ENCODE measurements at places on chromosomes 4 and X. TPM values are rescaled to one million over a fixed set of nuclear protein-coding genes. Genes with fewer than 3 reads are reported as not detected.

DNA sequence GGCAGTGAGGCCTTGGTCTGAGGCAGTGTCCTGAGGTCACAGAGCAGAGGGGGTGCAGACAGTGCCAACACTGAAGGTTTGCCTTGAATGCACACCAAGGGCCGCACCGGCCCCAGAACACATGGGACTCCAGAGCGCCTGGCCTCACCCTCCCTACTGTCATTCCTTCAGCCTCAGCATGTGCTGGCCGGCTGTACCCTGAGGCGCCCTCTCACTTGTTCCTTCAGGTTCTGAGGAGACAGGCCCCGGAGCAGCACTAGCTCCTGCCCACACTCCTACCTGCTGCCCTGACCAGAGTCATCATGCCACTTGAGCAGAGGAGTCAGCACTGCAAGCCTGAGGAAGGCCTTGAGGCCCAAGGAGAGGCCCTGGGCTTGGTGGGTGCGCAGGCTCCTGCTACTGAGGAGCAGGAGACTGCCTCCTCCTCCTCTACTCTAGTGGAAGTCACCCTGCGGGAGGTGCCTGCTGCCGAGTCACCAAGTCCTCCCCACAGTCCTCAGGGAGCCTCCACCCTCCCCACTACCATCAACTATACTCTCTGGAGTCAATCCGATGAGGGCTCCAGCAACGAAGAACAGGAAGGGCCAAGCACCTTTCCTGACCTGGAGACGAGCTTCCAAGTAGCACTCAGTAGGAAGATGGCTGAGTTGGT, 2.4 kb downstream of the MAGEA12 start:
- DNase-seq = no peak

The KDR gene
- 77.1 TPM for polyA plus RNA-seq

DNA sequence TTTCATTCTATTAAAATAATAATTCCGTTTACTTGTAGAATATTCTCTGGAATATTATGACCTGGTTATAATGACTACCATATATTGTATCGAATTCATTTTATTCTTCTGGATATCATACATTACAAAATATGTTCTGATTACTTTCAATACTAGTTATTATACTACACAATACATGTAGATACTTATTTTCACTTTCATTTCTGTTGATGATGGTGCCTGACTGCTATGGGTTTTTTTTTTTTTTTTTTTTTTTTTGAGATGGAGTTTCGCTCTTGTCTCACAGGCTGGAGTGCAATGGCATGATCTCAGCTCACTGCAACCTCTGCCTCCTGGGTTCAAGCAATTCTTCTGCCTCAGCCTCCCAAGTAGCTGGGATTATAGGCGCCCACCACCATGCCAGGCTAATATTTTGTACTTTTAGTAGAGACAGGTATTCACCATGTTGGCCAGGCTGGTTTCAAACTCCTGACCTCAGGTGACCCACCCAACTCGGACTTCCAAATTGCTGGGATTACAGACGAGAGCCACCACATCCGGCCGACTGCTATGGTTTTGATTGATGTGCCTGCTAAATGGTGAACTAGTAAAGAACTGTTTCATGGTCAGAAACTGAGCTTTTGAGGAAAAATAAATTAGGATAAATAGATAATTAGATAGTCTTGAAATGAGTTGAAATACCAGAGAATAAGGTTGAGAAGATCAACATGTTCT, 39.5 kb downstream of the PCDH10 start:
- no peak for DNase-seq

The TMPRSS11F gene
- not detected for polyA plus RNA-seq

The FOXP3 gene
- polyA plus RNA-seq = 0.88 TPM

DNA sequence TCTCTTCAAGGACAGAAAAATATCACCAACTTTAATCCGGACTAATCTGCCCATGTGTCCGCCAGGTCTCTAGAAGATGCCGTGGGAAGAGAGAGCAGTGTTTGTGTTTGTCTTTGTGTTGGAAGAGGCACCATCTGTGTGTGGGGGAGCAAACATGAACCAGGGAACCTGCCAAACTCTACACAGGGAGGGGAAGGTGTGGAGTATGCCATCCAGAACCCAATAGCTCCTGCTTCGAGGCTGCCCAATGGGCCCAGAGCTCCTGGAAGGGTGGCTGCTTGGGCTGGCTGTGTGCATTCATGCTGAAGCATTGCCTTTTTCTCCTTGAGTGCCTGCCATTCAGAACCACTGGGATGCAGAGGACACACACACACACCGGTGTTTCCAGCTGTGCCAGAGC, 536.2 kb downstream of the MID1IP1 start:
- DNase-seq = no peak

DNA sequence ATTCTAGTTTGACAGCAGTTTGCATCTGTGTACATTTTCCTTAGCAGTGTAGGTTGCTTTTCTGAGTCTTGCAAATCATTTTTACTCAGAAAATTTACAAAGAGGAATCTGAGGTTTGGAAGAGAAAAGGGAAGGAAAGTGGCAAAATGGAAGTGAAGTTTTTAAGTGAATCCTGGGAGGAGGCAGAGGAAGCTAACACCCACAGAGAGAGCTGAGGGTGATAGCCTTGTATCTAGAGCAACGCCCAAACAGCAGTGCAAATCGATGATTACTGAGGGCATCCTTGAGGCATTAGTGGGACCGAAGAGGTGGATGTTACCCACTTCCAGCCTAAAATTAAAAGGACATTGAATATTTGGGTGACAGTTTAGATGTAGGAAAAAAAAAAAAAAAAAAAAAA, 31.8 kb downstream of the KLF3 start:
- DNase-seq = no peak

DNA sequence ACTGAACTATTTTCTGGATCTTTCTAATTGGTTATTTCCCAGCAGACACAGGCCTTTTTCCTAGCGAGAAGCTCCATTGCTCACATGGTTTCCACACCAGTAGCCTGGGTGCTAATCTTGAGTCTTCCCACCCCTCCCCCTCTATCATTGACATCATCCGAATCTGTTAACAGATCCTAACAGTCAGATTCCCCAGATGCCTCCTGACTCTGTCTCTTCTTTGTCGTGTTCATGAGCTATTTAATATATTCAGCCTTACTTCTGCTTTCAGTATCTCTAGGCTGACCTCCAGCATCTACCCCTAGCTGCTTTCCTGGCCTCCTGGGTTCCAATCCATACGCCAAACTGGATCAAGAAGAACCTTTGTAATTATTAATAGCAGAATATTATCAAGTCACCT, 85.0 kb downstream of the CLNK start:
- no peak for DNase-seq

The FGFBP2 gene
- 0.44 TPM for polyA plus RNA-seq

DNA sequence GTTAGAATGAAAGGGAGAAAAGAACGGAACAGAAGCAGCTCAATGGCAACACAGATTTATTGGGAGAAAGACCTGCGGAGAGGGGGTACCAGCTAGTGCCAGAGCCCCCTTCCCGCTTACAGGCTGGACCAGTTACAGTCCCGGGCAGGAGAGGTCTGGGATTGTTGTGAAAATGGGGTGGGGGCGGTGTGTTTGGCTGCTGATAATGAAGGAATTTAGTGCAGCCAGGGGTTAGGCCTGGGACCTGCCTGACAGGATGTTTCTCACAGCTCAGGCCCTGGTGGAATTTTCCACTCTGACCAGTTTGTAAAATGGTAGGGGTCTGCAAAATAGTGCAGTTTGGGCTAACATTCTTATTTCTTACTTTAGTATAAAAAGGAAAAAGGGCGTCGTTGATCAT, 75.4 kb upstream of the SPIN4 start:
- no peak for DNase-seq

GRCh38 chrX:12366440-12366839, 228.2 kb downstream of the FRMPD4 start:
- DNase-seq = no peak

The ARHGEF6 gene
- 14.8 TPM for polyA plus RNA-seq

The RHOXF2 gene
- polyA plus RNA-seq = 0.57 TPM

DNA sequence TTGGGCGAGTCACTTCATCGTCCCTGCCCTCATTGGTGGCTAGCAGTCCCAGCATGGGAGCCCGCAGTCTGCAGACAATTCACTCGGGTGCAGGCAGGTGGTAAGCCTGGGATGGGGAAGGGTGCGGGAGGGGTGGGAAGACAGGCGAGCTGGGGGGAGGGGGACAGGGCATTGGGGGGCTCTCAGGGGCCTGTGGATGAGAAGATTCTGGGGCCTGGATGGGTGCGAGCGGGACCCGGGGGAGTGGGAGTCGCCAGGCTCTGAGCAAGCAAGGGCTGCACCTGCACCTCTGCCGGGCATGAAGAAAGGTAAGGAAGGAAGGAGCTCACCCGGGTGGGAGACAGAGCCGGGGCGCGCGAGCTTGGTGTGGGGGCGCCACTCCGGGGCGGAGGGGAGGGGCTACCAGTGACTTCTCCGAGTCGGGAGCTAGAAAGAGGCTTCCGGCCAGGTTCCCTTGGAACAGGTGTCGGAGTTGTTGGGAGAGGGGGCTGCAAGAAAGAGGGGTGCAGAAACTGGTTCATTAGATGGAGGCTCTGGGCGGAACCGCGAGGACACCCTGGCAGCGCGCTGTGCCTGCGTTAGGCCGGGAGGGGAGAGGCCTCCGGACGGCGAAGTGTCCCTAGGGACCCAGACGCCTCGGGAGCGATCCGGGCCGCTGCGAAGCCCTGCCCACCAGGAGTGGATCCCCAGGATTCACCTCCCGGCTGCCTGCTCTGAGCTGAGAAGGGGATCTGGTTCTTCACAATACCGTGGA, 103.4 kb upstream of the PDLIM3 start:
- no peak for DNase-seq

The MAP3K15 gene
- 4.9 TPM for polyA plus RNA-seq

GRCh38 chr4:10690185-10690907, 5.8 kb upstream of the CLNK start:
- no peak for DNase-seq

- DNase-seq = no peak
Observed at GRCh38 chrX:67105758-67106116, 438.1 kb upstream of the AR start.

The SPARCL1 gene
- 11.6 TPM for polyA plus RNA-seq

DNA sequence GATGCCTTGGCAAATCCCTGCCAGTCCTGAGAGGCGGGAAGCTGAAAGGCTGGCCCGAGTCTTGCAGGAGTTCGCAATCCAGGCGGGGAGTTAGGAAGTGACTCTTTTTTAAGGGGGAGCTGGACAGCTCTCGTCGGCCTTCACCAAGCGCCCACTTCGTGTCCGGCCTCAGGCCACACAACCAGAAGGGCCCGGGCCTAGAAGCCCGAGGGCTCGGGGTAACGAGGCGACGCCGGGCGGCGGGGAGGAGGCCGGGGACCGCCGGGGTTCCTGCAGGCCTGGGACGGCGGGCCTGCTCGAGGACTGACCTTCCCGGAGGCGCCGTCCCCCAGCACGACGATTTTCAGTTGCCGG, 395 bp downstream of the RAB28 start:
- DNase-seq = peak; percentile 50

GRCh38 chr4:113049421-113050370, at the start of gene ANK2:
Gene ANK2 (plus strand): TSS chr4:113049653. CDS start chr4:113049729, 76 bp downstream.
- peak; percentile 33 for DNase-seq

The TCEAL2 gene
- polyA plus RNA-seq = 14.9 TPM

- no peak for DNase-seq
Observed at GRCh38 chrX:42602136-42602535, 175.8 kb downstream of the PPP1R2C start.

The ARR3 gene
- polyA plus RNA-seq = 0.54 TPM

The FDCSP gene
- 0.74 TPM for polyA plus RNA-seq

The FAM53A gene
- polyA plus RNA-seq = 3.6 TPM
